MCF 10A (cell line): ENCODE measurements at places on chromosomes 7 and 10.
A peak's percentile ranks its signal among the peaks of the same experiment; 100 is the strongest.

- no peak for DNase-seq
These were observed 4.3 kb upstream of the UCN3 start for GRCh38 chr10:5360318-5360915.

DNA sequence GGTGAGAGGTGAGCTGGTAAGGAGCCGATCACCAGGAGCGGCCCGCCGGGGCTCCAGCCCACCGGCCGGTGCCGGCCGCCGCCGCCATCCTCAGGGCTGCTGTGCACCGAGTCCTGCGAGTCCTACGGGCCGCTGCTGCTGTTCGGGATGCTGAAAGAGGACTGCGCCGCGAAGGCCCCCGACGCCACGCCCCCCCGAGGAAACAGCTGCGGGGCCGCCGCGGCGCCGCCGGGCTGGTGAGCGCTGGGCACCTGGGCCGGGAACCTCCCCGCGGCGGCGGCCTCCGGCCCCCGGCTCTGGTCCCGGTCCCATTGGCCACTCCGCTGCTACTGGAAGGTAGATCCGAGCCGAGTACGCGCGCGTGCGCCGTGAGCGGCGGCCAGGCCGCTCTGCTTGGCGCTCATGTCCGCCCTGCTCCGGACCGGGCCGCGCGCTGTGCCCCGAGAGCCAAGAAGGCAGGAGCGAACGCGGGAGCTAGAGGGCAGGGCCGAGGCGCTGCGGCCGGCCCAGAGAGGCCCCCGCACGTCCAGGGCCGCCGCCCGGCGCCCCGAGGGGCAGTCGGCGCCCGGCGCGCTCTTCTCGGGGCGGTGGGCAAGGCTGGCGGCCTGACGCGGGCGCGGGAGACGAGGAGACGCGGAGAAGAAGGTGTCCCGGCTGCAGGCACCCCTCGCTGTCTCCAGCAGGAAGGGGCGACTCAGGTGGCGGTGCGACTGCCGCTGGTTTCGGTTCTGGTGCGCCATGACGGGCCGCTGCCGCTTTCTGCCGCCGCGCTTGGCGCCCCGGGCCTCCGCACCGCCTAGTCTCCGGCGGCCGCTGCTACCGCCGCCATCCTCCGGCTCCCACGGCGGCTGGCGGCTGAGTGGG is 121.3 kb upstream of the WIPF3 start:
- DNase-seq = peak; percentile 73

DNA sequence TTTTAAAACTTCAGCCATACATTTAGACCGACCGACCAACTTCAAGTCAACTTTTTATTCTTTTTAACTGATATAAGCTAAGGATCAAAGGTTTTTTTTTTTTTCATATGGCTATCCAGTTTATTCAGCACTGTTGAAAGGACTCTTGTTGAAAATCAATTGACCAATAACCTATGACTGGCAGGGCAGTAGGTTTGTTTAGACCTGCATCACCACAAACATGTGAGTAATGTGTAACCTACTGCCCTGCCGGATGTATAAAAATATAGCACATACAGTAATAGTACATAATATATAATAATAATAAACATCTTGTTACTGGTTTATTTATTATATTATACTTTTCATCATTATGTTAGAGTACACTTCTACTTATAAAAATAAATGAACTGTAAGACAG is 434.6 kb upstream of the SEMA3A start:
- no peak for DNase-seq

GRCh38 chr10:98209441-98209840 is 58.6 kb downstream of the LOXL4 start:
- no peak for DNase-seq

DNA sequence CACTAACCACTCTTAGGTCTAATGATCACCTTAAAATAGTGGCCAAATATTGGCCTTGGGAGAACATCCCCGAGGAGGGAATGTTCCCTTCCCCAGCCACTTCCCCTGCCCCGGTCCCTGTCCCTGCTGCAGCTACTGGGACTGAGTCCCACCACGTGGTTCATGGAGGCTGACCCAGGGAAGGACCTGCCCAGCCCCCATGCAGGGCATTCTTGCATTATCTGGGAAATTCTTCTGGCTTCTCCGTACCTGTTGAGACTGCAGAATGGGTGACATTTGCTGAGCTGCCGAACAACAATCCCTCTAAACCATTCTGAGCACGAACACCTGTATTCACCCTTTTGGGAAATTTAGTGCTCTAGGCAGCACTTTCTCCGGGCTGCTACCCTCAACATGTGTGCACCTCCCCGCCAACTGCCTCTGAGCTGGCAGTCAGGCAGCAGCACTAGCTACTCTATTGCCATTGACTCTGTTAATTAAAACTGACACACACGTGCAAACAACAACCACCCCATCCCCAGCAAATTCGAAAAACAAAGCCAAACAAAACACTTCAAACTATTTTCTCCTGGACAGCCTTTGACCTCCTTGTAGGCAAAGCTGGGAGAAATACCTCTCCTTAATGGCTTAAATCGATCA is 567.4 kb upstream of the MKI67 start:
- no peak for DNase-seq

DNA sequence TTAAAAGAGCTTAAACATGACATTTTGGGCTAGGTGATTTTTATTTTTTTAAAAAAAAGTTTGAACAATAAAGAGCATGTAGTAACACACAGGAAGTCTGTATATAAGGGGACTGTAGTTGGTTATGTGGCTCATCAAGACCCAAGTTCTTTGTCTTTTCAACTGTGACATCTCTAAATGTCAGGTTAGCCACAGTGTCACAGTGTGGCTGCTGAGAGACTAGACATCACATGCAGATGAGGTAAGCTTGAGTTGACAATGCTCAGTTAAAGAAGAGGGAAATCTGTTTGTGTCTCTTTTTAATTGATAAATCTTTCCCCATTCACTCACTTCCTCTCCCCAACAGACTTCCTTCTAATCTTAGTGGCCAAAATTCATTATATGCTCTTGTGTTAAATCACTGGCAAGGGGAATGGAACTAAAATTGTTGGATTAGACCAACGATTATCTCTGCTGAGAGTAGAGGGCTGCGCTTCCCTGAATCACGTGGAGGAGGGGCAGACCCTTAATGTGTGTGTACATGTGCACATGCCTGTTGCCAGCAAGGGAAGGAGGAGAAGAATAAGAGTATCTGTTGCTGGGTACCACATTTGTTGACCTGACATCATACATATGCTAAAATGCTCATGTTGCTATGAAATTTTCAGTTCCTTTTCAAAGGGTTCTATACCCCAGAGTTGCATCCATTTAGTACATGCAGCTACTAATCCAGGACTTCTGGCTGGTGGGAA is 78.3 kb downstream of the MMRN2 start:
- DNase-seq = no peak

DNA sequence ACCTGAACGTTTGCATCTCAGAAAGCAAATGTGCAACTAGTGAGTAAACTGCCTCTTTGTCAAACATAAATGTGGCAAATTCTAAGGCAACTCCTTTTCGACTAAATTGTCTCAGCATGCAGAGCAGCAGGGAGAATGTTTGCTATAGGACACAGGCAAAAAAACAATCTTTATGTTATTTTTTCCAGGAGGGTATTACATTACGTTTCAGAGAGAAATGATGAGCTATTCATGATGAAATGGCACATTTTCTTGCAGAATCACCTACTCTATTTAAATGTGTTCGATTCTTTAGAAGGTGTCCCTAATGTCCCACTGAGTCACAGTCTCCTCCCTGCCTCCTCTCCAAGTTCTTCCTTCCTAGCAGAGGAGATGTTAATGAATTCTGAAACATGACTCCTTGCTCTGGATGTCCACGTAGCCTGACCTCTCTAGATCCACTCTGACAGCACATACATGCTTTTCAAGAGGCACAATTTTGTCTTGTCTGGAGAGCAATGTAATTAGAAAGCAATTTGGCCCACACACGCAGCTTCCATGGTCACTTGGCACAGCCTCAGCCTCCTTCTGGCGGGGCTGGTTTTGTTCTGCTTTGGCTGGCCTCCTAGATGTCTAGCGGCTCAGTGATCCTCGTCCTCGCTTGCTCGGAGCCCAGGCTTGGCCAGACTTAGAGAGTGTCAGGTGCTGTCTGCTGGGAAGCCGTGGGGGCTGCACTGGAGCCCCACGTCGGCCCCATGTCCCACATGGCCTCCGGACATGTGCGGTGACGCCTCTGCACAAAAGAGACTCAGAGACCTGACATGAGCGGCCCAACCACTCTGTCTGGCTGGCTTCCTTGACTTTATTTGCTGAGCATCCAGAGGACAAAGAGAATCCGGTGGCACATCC is 125.7 kb upstream of the ZNF438 start:
- no peak for DNase-seq

- no peak for DNase-seq
These were observed 1358.7 kb upstream of the SORCS1 start for GRCh38 chr10:108523016-108523800.

- DNase-seq = no peak
These were observed 14.3 kb upstream of the ARHGAP12 start for GRCh38 chr10:31942892-31943291.

GRCh38 chr10:48324580-48324979 is 18.1 kb downstream of the MAPK8 start:
- no peak for DNase-seq

DNA sequence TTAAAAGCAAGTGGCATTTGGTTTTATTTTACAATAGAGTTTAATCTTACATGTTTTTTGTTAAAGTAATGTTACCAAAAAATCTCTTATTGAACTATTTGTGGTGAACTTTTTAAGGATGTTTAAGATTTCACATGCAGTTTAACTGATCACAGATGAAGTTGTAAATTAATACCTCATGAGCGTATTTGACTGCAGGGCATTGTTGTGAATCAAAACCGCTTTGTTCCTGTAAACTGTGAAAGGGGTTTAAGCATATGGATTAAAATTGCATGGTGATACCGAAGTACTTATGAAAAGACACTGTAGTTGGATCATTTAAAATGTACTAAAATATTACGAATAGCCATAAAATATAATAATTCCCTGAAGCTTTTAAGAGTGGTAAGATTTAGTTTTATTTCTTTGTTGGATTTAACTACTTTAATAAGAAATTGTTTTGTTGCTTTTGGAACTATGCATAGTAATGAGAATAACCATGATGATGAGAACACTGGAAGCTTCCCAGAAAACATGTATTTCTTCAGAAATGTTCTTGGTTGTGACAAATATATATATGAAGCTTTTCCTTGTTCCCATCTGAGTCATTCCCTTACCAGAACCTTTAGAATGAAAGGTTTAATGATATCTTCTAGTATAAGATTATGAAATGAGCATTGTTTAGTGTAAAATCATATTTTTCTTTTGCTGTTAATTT is 131.3 kb downstream of the ADK start:
- DNase-seq = peak; percentile 77

DNA sequence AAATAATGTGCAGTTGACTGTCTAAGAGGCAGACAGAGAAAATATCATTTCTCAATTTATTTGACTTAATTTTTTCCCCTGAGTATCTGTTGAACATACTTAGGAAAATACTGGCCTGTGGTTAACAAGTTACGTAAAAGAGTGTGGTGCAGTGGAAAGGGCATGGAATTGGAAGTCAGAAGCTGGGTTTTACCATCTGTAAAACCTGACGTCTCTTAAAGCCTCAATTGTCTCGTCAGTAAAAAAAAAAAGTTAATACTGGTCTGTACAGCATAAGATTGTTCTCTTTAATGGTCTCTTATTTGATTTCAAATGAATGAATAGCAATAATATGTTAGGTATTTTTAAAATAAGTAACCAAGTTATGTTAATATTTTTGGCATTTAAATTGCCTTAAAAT is 67.8 kb downstream of the PHTF2 start:
- DNase-seq = no peak

- DNase-seq = no peak
These were observed 137.4 kb upstream of the KCNMA1 start for GRCh38 chr10:77774940-77775391.

DNA sequence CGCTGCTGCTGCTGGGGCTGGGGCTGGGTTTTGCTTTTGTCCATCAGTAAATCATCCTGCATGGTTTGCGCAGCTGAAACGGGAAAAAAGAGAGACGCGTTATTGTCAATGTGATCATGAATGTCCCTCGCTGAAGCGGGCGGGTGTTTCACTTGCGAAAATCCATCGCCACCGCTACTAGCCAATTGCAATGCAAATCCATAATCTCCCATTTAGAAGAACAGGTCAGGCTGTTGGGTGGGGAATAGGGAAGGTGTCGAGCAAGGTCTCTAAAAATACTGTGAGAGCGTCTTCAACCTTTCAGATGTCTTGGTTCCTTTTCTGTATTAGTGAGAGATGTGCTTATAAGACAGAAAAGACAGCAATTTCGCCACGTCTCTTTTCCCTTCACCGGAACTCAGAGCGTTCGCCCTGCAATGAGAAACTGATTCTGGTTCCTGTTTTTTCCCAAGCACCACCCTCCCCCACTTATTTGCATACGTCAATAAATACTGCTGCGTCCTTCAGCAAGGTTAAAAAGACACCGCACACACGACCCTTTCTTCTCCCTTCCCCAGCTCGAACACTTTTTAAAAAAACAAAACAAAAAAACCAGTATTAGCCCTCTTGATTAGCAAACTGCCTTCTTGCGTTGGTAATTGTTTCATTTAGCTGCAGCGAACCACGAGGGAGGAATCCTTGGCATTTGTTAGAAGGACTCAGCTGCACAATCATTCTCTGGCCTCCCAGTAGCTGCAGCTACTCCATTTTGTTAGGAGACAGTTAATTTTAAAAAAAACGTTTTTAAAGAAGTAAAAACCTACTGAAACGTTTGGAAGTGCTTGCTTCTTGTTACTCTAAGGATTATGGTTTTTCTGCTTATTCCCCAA is 50.4 kb downstream of the CPEB3 start:
- peak; percentile 75 for DNase-seq

DNA sequence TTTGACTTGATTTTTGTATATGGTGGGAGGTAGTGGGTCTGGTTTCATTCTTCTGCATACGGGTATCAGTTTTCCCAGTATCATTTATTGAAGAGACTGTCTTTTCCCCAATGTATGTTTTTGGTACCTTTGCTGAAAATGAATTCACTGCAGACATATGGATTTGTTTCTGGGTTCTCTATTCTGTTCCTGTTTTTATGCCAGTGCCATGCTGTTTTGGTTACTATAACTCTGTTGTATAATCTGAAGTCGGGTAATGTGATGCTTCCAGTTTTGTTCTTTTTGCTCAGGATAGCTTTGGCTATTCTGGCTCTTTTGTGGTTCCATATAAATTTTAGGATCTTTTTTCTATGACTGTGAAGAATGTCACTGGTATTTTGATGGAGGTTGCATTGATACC is 836 bp downstream of the ECD start:
- DNase-seq = no peak

GRCh38 chr7:73719806-73720169 is 319 bp upstream of the STX1A start:
- no peak for DNase-seq

DNA sequence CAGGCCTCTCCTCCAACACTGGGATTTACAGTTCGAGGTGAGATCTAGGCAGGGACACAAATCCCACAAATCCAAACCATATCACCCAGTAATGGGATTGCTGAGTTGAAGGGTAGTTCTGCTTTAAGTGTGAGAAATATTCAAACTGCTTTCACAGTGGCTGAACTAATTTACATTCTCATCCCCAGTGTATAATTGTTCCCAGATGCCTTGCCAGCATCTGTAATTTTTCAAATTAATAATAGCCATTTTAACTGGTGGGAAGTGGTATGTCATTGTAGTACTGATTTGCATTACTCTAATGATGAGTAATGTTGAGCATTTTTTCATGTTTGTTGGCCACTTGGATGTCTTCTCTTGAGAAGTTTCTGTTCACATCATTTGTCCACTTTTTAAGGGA is 592.8 kb upstream of the GRM3 start:
- no peak for DNase-seq
